ENCODE measurements at places on chromosomes 2 and 18. TPM values are rescaled to one million over a fixed set of nuclear protein-coding genes. Genes with fewer than 3 reads are reported as not detected.

Gene ZSWIM2
- not detected for total RNA-seq

Gene PLEKHH2
- total RNA-seq: 67.0 TPM

Gene MAPK4
- total RNA-seq: 5.1 TPM

Gene RAB11FIP5
- 32.5 TPM for total RNA-seq

Gene IWS1
- total RNA-seq: 33.2 TPM
